Glomerular endothelial cell (primary cell): ENCODE measurements at places on chromosomes 1 and 21. TPM values are rescaled to one million over a fixed set of nuclear protein-coding genes. Genes with fewer than 3 reads are reported as not detected.

DNA sequence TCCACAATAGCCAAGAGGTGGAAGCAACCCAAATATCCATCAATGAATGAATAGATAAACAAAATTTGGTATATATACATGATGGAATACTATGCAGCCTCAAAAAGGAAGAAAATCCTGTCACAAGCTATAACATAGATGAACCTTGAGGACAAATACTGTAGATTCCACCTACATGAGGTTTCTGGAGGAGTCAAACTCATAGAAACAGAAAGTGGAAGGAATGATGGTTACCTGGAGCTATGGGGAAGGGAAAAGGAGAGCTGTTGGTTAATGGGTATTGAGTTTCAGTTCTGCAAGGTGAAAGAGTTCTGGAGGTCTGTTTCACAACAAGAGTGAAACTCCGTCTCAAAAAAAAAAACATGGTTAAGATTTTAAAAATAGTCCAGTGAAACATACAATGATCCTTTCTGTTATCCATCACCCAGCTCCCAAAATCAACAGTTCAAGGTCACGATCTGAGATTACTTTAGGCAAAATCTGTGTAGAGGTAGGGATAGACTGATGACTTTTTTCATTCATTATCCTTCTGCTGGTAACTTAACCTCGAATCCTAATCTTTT is 80.8 kb upstream of the HNRNPU start:
- no peak for DNase-seq

MAP3K21 gene
- 0.53 and 1.1 TPM in 2 replicates for total RNA-seq

GRCh38 chr1:231315887-231316286 is 21.8 kb downstream of the EXOC8 start:
- DNase-seq, result no peak

GRCh38 chr1:203572134-203572625 is 54.5 kb upstream of the ATP2B4 start:
- DNase-seq, result no peak

MAB21L3 gene
- not detected in 2 replicates for total RNA-seq

GUCA2A gene
- total RNA-seq, result not detected in 2 replicates

- DNase-seq, result no peak
These were observed 2154.7 kb downstream of the MRPL39 start for GRCh38 chr21:23452384-23453083.

DNA sequence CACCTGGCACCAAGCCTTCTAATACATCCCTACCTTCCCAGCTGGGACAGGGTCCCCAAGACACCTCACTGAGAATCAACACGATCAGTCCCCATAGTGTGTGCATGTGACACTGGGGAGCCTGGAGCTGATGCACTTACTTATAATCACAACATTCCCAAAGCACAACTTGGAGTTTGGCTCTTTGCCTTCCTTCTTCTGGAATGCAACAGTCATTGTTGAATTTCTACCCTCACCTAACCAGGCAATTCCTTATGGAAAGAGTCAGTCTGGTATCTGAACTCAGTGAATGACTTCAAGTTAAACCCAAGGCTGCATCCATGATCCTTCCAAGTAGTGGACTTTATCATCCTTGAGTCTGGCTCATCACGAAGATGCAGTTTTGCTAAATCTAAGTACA is 86.1 kb downstream of the DSCAM start:
- no peak for DNase-seq

- no peak for DNase-seq
These were observed 20.6 kb upstream of the EGLN1 start for GRCh38 chr1:231442735-231443134.

C21orf58 gene
- 1.6 and 4.1 TPM in 2 replicates for total RNA-seq

OR2T33 gene
- not detected in 2 replicates for total RNA-seq

DNA sequence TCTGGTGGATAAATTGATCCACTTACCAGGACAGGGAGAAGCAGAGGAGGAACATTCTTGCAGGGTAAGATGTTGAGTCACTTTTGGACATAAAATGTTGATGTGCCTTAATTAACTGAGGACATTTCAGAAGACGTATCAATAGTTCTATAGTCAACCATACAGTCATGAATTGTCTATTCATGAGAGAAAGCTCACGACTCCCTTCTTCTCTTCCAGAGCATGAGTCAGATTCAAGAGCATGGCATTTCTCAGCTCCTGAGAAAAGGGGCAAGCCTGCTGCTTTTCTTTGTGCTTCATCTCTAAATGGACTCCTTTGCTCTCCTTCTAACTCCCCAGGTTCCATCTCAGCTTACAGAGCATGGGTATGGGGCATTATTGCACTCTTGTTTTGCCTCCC is 55.7 kb downstream of the ADGRL4 start:
- DNase-seq, result no peak

PLA2G2E gene
- not detected in 2 replicates for total RNA-seq

GPX7 gene
- total RNA-seq, result 19.5 and 36.8 TPM in 2 replicates

GRCh38 chr21:25215698-25216384 is 391.4 kb downstream of the MRPL39 start:
- DNase-seq, result no peak

GRCh38 chr1:3271866-3272265 is 182.6 kb upstream of the ARHGEF16 start:
- DNase-seq, result no peak

- DNase-seq, result no peak
These were observed 49.4 kb downstream of the ADCY10 start for GRCh38 chr1:167864392-167865032.

RGS18 gene
- not detected in 2 replicates for total RNA-seq

BMP8A gene
- total RNA-seq, result 0.15 and 0.53 TPM in 2 replicates

- no peak for DNase-seq
These were observed 430.9 kb downstream of the HLX start for GRCh38 chr1:221310180-221310579.

GRCh38 chr21:41584603-41585176 is 76.7 kb upstream of the TMPRSS2 start:
- DNase-seq, result no peak

- no peak for DNase-seq
These were observed 128.1 kb upstream of the CTTNBP2NL start for GRCh38 chr1:112267929-112268328.

MFAP2 gene
- total RNA-seq, result 133 and 188 TPM in 2 replicates

DNA sequence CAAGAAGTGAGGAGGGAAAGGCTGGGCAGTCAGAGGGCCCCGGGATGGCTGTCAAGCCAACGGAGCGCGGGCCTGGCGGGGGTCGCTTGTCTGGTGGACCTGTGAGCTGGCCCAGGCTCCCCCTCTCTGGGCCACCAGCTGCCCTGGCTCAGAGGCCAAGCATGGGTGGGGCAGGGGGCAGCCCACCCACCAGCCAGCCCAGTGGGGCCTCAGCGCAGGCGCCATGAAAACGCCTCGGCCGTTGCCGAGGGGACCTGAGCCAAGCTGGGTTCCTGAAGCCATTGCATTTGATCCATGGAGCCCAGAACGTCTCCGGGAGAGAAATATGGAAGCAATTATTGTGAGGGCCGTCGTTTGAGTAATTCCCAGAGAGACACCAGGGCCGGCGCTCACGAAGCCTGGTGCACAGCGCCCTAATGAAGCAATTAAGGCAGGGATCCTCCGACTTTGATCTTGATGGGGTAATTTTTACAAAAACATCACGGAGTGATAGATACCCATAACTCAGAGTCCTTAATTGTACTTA is 90.5 kb upstream of the TTC34 start:
- DNase-seq, result no peak

GRCh38 chr1:83547901-83548300 is 451.0 kb downstream of the TTLL7 start:
- no peak for DNase-seq

DNA sequence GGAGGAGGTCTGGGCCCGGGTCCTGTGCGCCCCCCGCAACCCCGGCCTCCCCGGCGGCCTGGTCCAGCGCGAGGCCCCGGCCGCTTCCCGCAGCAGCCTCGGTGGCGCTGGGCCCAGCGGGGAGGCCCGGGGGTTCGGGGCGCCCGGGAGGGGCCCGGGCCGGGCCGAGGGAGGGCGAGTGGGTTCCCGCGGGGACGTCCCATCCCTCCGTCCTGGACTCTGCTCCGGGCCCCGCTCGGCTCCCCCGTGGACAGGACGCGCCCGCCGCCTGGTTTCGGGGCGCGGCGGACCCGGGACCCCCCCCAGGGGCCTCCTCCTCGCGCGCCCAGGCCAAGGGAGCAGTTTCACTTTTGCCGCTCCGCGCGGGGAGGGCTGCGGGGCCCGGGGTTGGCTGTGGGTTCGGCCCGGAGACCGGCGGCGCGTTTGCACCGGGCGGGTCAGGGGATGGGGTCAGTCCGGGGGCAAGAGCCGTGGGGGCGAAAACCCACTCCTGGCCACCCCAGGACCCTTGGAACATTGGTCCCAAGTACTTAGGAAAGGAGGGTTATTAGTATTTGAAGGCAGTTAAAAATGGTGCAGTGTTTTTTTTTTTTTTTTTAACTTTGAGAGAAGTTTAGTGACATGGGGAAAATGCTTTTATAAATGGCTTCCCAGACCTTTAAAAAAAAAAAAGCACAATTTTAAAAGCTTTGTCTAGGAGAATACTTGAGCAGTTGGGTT is 677 bp downstream of the AGPAT3 start:
- DNase-seq, result no peak
